ENCODE measurements at places on chromosomes 5 and 9.

DNA sequence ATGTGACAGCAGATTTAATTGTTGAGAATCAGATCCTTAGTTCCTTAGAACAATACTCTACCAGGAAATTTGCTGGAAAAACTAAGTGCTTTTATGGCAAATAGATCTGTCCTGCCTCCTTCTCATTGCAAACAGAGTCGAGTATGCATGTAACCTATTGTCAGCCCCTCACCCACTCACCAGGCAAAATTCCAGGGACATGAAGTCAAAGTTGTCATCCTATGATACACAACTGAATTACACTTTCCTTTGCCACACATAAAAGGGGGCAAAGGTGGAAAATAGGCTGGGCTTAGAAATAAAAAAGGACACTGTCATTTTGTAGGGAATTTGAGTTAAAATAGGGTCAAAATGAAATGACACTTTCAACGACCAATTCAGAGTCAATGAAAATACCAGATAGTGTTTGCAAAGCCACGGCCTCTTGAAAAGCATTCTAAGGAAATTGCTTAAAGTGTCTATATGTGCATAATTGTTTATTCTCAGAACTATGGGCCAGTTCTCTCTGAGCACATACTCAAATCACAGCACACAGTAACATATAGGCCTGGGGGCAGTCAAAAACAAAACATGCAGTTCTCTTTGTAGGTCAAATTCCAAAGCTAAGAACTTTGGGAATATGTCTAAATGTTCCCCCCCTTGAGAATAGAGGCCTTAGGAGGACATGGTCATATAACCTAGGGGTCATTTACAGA is 452.8 kb downstream of the NFIB start:
- DNase-seq: no peak

GRCh38 chr5:146799671-146800070 is 78.9 kb downstream of the PPP2R2B start:
- DNase-seq: no peak

DNA sequence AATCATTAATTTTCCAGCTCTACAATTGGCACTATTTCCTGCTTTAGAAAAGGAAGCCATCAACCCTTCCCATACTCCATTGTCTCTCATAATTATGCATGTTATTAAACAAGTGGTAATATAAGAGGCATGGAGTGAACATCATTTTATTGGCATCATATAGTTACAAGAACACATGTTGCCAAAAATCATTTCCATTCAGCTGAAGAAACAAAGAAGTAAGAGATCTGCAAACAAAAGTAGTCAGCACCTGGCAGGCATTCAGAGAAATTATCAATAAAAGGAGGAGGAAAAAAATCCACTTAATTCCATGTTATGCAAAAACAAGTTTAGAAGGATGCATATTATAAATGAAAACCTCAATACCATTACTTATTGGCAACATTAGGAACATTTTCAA is 1208.2 kb upstream of the C9orf72 start:
- no peak for DNase-seq

DNA sequence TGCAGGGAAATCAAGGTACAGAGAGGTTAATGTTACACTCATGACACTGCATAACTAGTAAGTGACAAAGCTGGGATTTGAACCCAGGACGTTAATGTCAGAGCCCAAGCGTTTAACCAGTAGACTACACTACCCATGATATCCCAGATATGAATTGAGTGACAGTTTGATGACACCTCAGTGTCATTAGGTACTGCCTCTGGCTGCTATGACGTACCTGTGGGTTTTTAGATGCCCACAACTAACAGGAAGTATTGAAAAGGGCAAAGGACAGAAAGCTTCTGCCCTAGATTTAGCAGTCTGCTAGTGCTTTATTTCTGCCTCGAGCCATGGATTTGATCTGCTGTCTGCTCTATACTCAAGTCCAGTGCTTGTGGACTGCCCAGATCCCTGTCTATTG is 56.2 kb downstream of the GLRA1 start:
- no peak for DNase-seq

- DNase-seq: no peak
Measured at GRCh38 chr9:106075236-106075959, 381.1 kb downstream of the TMEM38B start.
